ENCODE measurements at places on chromosomes 5 and 9. TPM values are rescaled to one million over a fixed set of nuclear protein-coding genes. Genes with fewer than 3 reads are reported as not detected.

GRCh38 chr9:2502760-2503159, 118.8 kb upstream of the VLDLR start:
- DNase-seq: no peak

Gene TMEM174
- total RNA-seq: not detected

DNA sequence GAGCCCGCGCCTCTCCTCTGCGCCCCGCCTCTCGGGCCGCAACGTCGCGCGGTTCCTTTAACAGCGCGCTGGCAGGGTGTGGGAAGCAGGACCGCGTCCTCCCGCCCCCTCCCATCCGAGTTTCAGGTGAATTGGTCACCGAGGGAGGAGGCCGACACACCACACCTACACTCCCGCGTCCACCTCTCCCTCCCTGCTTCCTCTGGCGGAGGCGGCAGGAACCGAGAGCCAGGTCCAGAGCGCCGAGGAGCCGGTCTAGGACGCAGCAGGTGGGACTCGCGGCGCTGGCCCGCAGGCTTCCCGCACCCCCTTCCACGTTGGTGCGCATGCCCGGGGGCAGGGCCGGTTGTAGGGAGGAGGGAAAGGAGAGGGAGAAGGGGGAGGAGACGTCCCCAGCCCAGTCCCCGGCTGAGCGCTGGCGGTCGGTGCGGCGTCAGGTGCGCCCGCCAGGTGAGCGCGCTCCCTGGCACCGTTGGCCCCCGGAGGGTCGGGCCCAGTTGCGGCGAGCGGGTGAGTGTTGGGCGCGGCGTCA, at the start of gene OCLN:
Gene OCLN, plus strand, starts transcription at position 400 of the 532 bp plus-strand sequence. CDS start 11,455 bp downstream, outside the sequence.
- DNase-seq: peak; percentile 8

- no peak for DNase-seq
Measured at GRCh38 chr9:71737455-71737854, 30.9 kb downstream of the CEMIP2 start.
